ENCODE measurements at places on chromosomes 12 and 14.
A peak's percentile ranks its signal among the peaks of the same experiment; 100 is the strongest.

DNA sequence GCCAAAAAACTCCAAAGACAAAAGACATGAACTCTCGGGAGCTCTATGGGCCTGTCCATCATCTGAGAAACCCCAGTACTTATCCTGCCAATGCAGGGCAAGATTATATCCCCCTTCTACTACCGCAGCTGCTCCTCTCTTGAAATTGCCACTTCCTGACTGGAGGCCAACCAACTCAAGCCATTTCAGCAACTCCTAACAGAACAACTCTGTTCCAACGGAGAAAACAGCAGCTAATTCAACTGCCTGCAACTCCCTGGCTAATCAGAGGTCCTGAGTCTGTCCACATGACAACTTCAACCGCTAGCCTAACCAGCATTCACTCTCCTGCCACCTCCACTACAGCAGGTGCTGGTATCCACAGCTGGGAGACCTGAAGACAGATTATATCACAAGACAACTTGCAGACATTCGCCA, 24.1 kb downstream of the CEP83 start:
- DNase-seq: no peak

- DNase-seq: no peak
These were observed 2.2 kb downstream of the SSTR1 start for GRCh38 chr14:38209572-38210557.

- no peak for DNase-seq
These were observed 72.9 kb downstream of the DDX51 start for GRCh38 chr12:132071040-132071810.

DNA sequence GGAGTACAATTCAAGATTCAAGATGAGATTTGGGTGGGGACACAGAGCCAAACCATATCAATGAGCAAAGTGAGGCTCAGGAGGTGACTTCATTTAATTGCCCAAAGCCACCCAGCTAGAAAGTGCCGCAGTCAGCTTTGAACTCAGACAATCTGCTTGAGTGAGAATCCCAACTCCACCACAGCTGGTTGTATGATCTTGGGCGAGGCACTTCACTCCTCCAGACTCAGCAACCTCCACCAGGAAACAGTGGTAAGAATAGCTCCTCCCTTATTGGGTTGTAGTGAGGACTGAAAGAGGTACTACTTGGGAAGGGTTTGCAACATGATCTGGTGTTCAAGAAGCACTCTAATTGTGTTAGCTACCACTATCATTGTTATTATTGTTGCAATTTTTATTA, 129.2 kb upstream of the RFLNA start:
- DNase-seq: no peak

DNA sequence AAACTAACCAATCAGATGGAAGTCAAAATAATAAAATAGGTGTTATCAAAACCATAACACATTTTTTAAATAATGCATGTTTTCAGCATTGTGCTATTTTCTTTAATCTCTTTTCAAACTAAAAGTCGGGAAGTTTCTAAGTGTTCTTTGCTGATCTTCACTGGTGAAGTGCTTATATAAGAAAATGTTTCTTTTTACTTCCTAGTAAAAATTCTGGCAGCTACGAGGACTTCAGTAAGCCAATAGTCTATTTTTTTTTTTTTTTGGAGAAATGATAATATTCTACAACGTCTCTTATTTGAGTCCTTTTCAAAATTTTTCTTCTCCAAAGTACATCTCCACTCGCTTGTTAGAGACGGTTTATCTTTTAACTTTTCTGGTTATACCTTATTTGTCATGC, 448.0 kb downstream of the SLC6A15 start:
- no peak for DNase-seq

- DNase-seq: peak; percentile 32
These were observed 2.6 kb downstream of the RNASE1 start for GRCh38 chr14:20799892-20800544.

GRCh38 chr14:24307575-24308341, at the start of gene CIDEB:
Gene CIDEB, minus strand, starts transcription at chr14:24307977. Its CDS starts 119 bp downstream, at chr14:24307858.
- peak; percentile 17 for DNase-seq

GRCh38 chr12:3170423-3171194, 93.4 kb downstream of the TSPAN9 start:
- no peak for DNase-seq

GRCh38 chr14:59176765-59177164, 11.7 kb upstream of the DAAM1 start:
- no peak for DNase-seq

DNA sequence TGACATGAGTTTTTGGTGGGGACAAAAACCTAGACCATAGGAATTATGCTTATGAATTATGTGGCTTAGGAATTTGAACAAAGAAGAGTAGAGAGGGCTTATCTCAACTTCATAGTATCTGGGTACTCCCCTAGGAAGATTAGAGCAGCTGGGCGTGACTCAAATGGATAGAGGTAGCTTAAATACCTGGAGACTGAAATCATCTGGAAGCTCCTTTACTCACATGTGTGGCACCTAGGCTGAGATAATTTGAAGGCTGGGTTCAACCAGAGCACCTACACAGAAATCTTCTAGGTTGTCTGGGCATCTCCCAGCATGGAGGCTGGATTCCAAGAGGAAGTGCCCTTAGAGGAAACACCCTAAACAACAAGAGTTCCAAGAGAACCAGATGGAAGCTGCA, 393.9 kb downstream of the ADAMTS20 start:
- DNase-seq: no peak

DNA sequence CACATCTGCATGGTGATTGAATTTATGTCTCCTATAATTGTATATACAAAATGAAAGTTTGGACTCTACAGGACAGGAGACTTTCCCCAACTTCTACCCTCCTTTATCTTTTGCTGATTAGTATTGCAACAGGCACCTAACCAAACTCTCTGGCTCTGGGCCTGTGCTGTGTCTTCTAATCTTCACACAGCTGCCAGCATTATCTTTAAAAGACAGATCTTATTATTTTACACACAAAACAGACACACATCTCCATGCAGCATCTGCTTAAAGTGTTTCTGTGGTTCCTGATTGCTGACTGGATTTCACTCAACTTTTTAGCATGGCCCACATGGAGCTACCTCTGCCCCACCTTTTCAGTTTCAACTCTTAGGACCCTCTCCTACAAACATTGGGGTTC, 154.9 kb upstream of the PELI2 start:
- DNase-seq: no peak

- DNase-seq: no peak
These were observed 87.8 kb downstream of the RIMBP2 start for GRCh38 chr12:130628304-130628703.
